ENCODE measurements at places on chromosomes 13 and 19.

- DNase-seq = no peak
Measured at GRCh38 chr19:46621191-46622117, 3.4 kb downstream of the PTGIR start.

GRCh38 chr19:6862673-6863078, 24.7 kb upstream of the ADGRE1 start:
- DNase-seq = peak; percentile 52

GRCh38 chr13:45208132-45208531, 7.3 kb upstream of the KCTD4 start:
- DNase-seq = no peak

DNA sequence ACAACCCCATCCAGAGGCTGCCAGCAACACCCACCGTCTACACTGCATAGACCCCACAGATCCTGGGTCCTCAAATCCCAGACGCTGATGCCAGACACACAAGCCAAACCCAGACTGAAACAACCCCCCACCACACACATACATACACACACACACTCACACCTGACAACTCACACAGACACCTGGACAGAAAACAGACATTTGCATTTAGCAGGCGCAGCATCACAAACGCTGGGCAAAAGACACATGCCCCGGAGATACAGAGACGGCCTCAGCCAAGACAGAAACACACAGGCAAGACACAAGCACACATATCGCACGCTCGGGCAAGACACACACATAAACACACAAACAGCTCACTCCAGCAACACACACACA, 1.3 kb downstream of the BBC3 start:
- no peak for DNase-seq

DNA sequence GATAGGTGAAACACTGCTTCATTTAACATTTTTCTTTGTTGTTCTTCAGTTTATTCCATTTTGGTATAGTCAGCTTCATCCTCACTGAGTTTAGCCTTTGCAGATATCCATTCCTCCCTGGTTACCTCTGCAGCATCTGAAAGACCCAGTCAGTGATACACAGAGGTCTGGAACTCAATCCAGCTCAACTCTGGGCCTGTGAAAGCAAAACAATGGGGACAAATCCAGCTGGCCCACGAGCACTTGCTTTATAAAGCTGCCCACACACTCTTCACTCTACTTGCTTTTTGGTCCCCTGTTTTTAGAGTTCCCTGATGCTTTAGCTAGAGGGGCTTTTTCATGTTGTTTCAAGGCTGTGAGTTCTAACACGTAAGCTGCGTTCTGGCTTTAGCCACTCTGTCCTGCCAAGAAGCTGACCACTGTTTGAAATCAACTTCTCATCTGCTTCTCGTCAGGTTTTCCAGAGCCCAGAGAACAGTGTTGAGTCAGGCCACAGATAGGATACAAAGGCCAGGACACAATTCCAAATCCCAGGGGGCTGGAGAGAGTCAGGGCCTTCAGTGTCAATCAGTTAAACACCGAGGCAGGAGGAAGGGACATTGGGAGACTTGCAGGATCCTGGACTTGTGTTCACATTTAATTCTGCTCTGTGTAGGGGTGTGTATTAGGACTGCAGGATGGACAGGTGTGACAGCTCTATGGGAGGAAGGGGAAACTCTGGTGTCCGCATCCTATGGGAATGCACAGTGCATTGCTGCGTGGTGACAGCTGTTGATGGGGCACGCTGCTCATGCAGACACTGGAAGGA, 83.5 kb upstream of the RNF113B start:
- no peak for DNase-seq

GRCh38 chr13:79404361-79404760, 1.7 kb downstream of the RBM26 start:
- no peak for DNase-seq

DNA sequence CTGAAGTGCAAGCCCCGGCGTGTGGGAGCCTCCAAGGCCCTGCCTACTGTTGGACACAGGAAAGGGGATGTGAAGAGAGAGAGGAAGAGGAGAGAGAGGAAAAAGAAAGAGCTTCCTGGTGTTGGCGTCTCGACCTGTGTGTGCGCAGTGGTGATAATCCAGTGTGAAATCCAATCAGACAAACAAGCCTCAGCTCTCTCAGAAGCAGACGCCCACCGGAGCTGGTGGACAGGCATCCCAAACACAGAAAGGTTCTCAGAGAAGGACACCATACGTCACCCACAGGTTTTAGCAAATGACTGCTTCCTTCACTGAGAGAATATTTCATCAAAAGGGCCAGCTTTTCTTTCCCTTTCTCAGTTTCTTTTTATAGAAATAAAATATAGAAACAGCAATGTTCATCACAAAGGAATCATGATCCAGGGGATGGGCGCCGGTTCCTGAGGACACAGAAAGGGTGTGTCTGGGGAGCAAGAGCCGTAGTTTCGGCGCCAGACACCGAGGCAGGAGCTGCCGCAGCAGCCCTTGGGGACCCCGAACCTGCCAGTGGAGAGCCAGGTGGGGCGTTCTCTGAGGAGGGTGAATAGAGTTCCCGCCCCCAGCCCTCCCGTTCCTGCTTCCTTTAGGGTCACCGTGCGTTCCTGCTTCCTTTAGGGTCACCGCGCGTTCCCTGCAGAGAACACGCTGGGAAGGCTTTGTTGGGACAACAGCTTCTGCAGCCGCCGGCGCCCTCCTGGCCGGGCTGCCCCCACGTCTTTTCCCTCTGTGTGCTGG, 145.8 kb upstream of the SOX1 start:
- DNase-seq = no peak

GRCh38 chr13:74145249-74145975, 11.2 kb upstream of the KLF12 start:
- no peak for DNase-seq

- no peak for DNase-seq
Measured at GRCh38 chr19:23116802-23117571, at the start of gene ZNF730. Gene ZNF730 (plus strand): TSS chr19:23117025. CDS start chr19:23117174, 149 bp downstream.

DNA sequence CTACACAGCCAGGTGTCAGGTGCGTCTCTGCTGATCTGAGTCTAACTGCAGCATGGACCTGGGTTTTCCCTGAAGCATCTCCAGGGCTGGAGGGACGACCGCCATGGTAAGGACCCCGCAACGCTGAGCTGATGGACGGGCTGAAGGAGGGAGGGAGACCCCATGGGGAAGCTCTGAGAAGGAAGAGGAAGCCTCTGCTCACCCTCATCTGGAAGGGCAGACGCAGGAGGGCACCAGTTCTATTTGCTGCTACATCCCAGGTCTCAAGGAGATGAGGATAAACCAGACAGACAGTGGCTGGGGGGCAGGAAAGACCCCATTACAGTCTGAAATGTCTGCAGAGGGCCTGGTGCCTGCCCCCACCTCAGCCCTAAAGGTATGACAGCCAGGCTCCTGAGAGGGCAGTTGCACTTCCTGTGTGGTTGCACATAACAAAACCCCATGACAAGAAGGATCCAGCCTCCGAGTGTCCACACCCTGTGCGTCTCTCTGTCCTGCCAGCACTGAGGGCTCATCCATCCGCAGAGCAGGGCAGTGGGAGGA, at the start of gene LILRA2:
Gene LILRA2 (plus strand): TSS at position 461 of the 543 bp plus-strand sequence. CDS start 89 bp downstream, outside the sequence.
- no peak for DNase-seq

GRCh38 chr13:105991131-105991530, 544.3 kb downstream of the EFNB2 start:
- no peak for DNase-seq

GRCh38 chr19:10748927-10749434, 31.1 kb downstream of the DNM2 start:
- no peak for DNase-seq

GRCh38 chr13:26019881-26020870, 31.6 kb downstream of the SHISA2 start:
- DNase-seq = no peak

GRCh38 chr13:81395368-81395767, 1054.4 kb upstream of the SPRY2 start:
- no peak for DNase-seq

GRCh38 chr13:75986818-75987217, 350.7 kb downstream of the LMO7 start:
- DNase-seq = no peak

DNA sequence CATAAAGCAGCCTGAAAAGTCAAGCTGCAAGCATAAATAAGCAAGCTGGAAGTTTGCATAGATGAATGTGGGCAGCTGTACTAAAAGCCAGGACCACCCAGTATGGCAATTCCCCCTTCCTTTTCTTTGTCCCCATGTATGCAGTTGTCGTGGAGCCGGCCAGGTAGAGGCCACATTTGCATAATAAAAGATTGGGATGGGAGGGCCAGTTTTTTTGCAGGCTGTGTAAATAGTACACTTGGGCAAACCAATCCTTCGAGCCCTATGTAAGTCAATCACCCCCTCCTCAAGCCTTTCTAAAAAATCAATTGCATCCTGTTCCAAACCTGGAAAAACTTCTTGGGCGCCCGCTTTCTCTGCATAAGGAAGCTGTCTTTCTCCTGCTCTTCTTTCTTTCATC, 13.1 kb upstream of the ZNF99 start:
- no peak for DNase-seq

DNA sequence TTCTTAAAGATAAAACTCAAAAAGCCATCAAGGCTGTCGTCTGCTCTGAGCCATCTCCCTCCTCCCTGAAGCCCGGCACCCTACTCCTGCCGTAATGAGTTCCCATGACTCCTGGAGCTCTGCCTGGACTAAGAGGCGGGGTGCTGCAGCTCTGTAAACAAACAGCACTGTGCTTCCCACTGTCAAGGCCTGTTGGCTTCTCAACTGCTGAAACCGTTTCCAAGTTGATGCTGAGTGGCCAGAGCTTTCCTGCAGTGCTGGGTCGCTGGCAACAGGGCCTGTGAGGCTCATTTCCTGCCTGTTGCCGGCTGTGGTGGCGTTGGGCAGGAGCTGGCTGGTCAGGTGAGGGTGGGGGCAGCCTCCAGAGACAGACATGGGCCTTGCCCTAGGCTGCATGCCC, 26.7 kb upstream of the ISYNA1 start:
- no peak for DNase-seq

- no peak for DNase-seq
Measured at GRCh38 chr19:51594774-51595109, 23.7 kb downstream of the ZNF175 start.

DNA sequence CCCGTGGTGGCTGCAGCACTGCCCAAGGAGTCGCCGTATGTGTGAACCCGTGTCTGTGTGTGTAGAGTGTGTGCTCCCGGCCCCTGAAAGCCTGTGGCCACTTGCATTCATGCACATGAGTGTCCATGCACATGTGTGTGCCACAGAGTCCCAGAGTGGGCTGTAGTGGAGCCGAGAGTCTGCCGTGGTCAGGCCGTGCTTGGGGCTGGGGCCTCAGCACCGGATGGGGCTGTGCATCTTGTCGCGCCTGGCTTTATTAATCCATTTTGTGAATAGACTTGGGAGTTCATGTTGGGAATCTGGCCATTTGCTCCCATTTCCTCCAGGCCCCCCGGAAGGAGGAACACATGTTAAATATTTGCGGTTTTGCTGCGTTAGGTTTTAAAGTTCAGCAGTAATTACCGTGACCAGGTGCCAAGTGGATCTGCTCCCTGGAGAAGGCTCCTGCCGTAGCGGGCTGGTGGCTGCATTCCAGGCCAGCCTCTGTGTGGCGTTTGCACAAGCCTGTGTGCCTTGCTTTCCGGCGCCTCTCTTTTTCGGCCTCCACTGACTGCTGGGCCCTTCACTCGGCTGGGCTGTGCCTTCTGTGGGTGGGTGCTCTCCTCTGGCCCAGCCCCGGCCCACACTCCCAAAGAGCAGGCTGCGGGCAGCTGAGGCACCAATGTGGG, 69.2 kb upstream of the KCTD15 start:
- DNase-seq = no peak

GRCh38 chr13:32515246-32515645, 23.3 kb downstream of the N4BP2L2 start:
- DNase-seq = no peak

DNA sequence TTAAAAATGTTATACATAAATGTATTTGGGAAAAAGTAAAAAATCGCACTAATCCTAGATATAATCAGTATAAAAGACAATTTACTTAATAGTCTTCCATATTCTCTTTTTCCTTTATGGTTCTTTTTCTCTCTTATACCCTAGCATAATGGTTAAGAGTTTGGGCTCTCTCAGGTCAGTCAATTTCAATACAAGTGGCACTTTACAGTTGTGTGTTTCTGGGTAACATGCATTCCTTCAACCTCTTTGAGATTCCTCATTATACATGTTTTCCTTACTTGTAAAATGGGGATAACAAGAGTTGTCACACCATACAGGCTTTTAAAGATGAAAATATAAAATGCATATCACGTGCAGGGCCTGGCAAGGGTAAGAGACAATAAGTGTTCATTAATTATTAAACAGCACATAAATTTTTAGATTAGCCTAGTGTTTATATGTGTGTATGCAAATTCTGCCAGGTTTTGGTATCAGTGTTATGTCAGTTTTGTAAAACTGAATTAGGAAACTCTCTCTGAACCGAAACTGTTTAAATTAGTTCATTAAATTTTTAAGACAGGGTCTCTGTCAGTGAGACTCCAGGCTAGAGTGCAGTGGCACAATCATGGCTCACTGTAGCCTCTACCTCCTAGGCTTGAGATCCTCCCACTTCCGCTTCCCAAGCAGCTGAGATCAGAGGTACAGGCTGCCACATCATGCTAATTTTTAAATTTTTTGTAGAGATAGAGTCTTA, 49.8 kb downstream of the ELF1 start:
- DNase-seq = no peak

DNA sequence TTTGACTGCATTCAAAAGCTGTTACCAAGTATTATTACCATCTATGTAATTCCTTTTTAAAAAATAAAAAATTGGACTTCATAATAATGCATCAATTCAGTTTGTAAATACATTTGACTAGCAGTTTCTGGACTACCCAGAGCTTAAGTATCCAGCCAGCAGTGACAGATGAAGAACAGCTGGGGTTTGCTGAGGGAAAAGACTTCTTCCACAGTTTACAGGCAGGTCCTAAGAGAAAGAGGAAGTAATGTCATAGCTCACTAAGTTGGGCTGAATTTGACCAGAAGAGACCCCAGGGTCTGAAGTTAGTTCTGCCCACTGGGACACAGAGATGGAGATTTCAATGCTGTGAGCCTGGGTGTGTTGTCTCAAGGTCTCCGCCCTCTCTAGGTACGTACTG, 96.4 kb downstream of the MBNL2 start:
- DNase-seq = no peak

- DNase-seq = no peak
Measured at GRCh38 chr13:100108913-100109507, 20.1 kb downstream of the PCCA start.

- no peak for DNase-seq
Measured at GRCh38 chr19:17762505-17763229, 11.4 kb downstream of the FCHO1 start.

DNA sequence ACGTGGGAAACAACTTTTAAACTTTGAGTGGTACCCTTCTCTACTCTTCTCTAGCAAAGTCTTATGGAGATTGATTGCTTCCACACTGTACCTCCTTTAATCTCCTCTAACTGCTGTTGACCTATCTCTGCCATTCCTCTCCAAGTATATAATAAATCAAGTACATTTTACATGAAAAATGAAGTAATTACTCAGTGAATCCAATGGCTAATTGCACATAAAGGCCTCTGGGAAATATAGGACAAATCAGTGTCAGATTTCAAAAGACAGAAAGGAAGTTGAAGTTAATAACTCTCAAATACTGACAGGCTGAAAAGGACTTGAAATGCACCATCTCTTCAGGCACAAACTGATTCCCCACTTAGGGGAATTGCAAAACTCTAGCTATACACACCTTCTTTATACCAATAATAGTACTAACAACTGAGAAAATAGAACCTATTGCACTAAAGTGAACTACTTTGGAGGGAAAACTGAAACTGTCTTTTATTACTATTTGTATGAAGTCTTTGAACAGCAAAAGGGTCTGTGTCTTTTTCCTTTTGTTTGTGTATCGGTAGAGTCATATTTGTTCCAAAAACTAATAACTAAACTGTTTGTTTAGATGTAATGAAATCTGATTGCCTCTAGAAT, 701.1 kb downstream of the PCDH9 start:
- DNase-seq = no peak

GRCh38 chr13:41311406-41312175, 524 bp downstream of the NAA16 start:
- peak; percentile 19 for DNase-seq
